T-helper 2 cell (primary cell): ENCODE measurements at places on chromosomes 13 and 19.

- no peak for DNase-seq
Observed at GRCh38 chr13:35979361-35979951, 151.7 kb downstream of the DCLK1 start.

- DNase-seq, result no peak
Observed at GRCh38 chr13:113113846-113114271, 8.3 kb downstream of the F7 start.

DNA sequence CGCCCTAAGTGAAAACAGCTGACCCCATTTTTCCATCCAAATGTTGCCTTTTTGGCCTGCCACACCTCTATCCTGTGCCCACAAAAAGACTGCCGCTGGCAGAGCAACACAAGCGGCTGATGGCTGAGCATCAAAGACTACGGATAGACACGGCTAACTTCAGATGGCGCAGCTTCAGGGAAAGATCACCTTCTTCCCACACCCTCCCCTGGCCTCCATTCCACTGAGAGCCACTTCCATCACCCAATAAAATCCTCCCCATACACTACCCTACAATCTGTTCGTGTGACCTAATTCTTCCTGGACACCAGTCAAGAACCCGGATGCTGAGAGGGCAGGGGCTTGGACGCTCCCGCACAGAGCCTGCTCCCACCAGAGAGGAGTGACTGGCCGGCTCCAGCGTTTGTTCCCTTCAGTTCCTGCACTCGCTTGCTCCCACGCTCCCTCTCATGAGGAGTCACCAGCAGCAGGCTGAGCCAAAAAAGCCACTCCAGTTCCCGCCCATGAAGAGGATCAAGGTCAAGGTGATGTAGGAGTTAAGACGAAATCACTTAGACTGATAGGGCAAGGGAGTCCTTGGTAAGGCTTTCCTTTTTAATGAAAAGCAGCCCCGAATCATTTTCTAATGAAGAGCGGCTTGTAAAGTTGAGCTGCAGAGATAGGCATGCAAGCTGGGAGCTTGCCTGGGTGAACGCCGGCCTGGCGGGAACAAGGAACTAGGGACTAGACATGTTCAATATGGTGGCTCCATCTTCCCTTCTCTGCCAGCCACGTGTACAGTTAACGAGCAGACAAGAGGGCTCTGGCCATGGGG is 35.7 kb downstream of the TSKS start:
- DNase-seq, result no peak

- no peak for DNase-seq
Observed at GRCh38 chr13:44158881-44159632, 214.6 kb upstream of the SERP2 start.

DNA sequence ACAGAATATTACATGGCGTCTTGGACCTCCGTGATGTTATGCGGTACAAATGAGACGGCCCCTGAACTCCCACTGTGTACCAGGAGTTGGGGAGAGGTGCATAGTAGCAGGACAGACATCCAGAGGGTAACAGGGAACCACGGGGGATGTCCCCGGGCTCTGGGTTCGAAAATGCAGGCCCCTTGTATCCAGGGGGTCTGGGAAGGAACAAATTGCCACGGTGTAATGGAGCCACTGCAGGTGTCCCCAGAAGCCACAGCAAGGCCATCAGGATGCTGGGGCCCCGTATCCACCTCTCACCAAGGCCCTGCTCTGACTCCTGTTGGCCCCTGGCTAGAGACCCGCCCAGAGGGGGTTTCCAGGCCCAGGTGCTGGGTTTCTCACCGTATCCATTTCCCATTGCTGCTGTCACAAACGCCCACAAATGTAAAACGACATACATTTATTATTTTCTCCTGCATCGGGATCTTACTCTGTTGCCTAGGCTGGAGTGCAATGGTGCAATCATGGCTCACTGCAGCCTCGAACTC is 77.8 kb downstream of the INSR start:
- peak; percentile 30 for DNase-seq

- no peak for DNase-seq
Observed at GRCh38 chr19:35592226-35592625, 6.3 kb downstream of the PMIS2 start.

- no peak for DNase-seq
Observed at GRCh38 chr19:55648585-55649267, 714 bp downstream of the CCDC106 start.
